ENCODE measurements at places on chromosomes 12 and 14.

- DNase-seq = no peak
Observed at GRCh38 chr14:74360163-74360562, 11.9 kb downstream of the VRTN start.

GRCh38 chr14:63282997-63283883, 35.5 kb downstream of the GPHB5 start:
- DNase-seq = no peak

- DNase-seq = no peak
Observed at GRCh38 chr12:47041327-47041726, 38.1 kb upstream of the PCED1B start.

GRCh38 chr12:49482095-49483051, 56.5 kb upstream of the KCNH3 start:
- DNase-seq = peak; percentile 11

- DNase-seq = no peak
Observed at GRCh38 chr14:74938531-74939495, 15.8 kb upstream of the RPS6KL1 start.

DNA sequence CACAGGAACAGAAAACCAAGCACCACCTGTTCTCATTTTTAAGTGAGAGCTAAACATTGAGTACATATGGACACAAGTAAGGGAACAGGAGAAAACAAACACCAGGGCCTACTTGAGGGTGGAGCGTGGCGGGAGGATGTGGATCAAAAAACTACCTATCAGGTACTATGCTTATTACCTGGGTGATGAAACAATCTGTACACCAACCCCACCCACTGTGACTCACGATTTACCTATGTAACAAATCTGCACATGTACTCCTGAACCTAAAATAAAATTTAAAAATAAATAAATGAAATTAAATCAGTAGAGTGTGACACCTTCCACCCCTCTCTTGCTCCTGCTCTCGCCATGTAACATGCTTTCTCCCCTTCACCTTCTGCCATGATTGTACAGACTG, 615.5 kb downstream of the RPL10L start:
- DNase-seq = no peak

GRCh38 chr14:65373671-65374039, 38.9 kb upstream of the FUT8 start:
- peak; percentile 50 for DNase-seq

DNA sequence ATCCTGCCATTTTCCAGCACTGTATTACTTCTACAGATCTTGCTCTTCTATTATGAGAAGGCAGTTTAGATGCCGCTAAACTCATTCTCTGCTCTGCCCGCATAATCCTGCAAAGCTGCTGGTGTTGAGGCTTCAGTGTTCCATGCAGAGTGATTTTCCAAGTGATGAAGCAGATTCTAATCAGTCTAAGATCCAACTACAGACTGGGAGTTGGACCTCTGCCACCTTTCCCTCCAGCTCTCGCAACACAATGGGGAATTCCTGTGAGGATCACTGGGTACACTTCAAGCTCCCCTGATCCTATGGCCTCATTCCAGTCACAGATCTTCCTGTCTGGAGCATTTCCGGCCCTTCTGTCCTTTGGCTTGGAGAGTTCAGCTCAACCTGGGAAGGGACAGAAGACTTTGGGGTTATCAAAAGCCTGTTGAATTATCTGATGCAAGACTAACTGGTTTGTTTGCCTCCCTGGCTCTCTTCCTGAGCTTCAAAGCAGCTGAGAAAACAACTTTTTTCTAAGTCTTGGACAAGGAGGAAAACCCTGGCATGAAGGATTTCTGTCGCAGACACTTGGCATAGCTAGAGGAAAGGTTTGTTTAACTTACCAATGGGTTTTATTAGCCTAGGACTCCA, 333.9 kb downstream of the ZFP36L1 start:
- DNase-seq = no peak

GRCh38 chr12:49580572-49581535, 12.9 kb upstream of the MCRS1 start:
- DNase-seq = peak; percentile 58

DNA sequence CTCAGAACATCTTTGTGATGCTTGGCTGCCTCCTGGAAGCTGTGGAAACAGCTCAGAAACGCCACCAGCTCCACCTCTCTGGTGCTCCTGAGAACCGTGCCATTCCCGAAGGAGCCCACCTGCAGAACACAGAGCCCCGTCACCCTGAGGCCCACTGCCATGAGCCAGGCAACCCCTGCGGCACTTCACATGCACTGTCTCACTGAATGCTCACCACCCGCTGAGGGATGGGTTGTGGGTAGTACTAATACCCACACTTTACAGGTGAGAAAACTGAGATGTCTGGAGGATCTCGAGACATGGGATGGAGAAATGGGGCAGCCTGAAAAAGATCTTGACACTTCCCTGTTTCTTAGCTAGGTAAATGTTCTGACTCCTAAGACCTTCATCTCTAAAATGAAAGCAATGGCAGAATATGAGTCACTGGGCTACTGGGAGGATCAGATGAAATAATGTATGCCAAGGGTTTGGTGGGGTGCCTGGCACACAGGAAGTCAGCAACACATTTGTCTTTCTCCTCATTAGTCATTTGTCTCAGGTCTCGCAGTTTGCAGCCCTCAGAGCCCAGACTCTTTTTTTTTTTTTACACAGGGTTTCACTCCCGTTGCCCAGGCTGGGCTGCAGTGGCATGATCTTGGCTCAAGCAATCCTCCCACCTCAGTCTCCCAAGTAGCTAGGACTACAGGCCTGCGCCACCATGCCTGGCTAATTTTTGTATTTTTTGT, 5.3 kb downstream of the OASL start:
- DNase-seq = no peak

DNA sequence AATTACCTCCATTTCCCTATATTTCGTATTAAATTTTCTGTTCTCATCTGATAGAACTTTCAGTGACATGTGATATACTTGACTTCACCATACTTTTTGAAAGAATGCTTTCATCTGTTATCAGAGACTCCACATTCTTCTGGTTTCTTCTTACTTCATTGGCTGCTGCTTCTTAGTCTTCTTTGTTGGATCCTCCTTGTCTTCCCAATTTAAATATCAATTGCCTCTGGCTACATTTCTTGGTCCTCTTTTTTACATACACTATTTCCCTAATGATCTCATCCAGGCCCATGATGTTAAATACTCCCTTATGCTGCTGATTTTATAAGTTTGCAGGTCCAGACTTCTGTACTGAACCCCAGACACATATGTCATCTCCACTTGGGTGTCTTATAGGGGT, 22.0 kb downstream of the OR5AU1 start:
- no peak for DNase-seq

DNA sequence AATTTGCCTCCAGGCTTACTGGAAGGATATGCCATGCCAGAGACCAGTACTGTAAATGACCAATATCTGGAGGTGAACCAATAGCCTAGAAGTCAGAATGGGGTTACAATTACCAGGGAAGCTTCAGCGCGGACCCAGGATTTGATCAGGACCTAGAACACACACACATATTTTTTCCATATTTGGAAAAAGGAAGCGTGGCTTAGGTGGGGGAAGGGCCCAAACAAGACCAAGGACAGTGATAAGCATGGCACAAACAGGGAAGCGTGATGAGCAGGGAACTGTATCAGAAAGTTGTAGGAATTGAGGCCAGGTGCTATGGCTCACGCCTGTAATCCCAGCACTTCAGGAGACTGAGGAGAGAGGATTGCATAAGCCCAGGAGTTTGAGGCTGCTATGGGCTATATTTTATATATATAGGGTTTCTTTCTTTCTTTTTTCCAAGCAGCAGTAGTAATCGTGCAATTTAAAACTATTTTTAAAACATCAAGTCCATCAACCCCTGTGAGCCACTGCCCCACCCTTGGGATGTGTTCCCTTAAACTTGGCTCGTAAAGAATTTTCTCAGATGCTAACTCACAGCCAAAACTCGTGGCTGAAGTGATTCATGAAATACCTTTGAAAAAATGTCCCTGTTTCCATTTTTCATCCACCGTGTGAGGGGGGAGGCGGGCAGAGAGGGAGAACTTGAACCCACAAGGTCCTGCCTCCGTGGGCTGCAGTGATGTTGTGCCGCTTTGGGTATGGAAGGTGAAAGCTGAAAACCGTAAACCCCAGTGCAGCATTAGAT, 16.7 kb downstream of the HRK start:
- DNase-seq = no peak

DNA sequence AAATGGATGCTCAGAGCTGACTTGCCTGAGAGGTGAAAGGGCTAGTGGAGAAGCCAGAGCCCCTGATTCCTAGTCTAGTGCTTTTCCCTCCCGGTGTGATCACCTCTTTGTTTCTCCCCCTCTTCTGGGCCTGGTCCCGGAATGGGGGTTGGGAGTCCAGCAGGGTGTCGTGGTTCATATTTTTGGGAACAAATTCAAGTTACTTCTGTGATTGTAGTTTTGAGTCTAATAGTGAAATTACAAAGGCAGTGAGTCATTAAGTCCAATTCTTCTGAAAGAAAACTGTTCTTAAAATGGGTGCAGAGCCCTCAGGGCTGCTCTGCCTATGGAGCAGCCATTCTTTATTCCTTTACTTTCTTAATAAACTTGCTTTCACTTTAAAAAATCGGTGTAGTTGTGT, 7.6 kb downstream of the SUSD6 start:
- DNase-seq = no peak

DNA sequence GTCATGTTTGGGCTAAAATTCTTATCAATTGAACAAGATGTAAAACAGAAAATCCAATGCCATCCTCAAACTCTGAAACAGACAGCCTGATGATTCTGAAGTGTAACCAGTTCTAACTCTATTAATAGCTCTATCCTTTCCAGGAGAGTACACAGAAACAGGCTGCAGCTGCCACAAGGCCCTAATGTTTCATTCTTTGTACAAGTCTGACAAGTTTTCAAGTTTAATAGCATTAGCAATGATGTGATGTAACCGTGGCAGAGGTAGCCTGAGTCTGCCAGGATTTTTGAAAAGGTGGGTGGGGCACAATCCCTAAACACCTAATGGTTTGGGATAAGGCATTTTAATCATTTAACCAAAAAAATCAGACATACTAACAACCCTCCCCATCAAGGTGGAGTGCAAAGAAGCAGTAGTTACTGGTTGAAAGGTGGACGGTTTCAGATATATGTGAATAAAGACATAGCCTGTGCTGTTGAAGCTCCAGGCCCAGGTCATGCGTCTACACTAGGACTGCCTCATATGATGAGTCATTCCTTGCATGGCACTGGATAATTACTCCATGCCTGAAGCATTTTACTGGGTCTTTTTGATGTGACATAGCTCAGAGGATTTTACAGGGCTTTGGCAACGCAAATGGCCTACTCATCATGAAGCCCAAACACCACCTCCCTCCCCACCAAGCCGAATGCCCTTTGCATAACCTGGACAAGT, 145.1 kb upstream of the GRIP1 start:
- no peak for DNase-seq

DNA sequence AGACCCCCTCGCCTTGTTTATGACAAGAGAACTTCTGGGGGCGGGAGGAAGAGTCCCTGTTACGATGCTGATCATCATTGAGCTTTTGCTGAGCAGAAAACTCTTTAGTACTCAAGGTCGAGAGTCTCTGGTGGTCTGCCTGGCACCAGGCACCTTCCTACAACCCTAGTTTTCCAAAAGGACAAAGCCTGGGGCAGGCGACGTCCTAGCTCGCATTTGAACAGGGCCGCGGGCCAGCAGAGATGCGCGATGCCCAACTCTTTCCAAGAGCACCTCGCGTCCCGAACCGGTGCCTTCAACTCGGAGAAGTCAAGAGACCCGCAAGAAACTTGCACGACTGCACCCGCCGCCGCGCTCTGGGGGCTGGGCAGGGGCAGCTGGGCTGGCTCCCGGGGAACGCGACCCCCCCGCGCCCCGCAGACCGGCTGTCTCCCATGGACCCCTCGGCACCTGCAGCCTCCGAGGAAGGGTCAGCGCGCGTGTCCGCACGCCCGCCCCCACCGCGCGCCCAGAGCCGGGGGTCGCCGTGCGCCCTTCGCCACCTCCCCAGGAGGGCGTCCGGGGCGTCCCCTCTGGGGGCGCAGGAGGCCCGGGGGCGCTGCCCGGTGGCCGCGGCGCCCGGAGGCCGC, 377 bp upstream of the BCL7A start:
- no peak for DNase-seq

DNA sequence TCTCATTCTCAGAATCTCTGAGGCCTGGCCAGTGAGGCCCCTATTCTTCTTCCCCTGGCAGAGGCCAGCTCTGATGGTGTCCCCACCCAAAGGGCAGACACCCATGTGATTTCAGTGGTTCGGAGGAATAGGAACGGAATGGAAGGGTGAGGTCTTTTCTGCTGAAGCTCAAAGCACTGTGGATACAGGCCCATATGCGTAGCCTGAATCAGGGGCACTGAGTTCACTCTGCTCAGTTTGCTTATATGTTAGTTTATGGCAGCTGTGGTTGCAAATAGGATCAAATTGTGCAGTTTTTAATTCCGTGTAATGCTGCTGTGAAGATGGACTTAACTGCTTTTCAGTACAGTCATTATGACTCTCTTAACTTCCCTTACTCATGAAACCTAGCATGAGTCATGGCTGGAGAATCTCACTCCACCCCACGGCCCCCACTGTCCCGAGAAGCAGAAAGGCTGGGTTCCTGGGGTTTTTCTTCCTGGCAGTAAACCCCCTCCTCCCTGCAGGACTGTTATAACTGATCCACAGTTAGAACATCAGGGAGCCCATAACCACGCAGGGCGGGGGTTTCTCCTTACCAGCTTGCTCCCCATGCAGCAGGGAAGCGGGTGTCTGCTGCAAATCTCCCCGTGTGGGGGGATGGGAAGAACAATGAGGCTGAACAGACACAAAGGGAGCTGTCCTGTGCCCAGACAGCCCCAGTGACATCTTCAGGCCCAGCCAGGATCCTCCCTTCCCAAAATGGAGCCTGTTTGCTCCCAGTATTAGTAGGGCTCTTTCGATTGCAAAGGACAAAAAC, 122.7 kb downstream of the SLC38A6 start:
- no peak for DNase-seq

- no peak for DNase-seq
Observed at GRCh38 chr12:65823513-65824375, 539 bp upstream of the HMGA2 start.

- no peak for DNase-seq
Observed at GRCh38 chr14:77593501-77593961, 22.9 kb downstream of the SPTLC2 start.

- no peak for DNase-seq
Observed at GRCh38 chr14:81567302-81567701, 33.6 kb upstream of the SEL1L start.

GRCh38 chr14:72565149-72565559, 328.7 kb downstream of the DPF3 start:
- DNase-seq = no peak

GRCh38 chr12:47077206-47078085, 2.0 kb upstream of the PCED1B start:
- no peak for DNase-seq

- no peak for DNase-seq
Observed at GRCh38 chr14:69354383-69355153, 43.5 kb downstream of the ERH start.

GRCh38 chr12:93723568-93723930, 46.4 kb downstream of the CRADD start:
- no peak for DNase-seq

- DNase-seq = no peak
Observed at GRCh38 chr14:56099081-56099797, 19.0 kb upstream of the PELI2 start.

DNA sequence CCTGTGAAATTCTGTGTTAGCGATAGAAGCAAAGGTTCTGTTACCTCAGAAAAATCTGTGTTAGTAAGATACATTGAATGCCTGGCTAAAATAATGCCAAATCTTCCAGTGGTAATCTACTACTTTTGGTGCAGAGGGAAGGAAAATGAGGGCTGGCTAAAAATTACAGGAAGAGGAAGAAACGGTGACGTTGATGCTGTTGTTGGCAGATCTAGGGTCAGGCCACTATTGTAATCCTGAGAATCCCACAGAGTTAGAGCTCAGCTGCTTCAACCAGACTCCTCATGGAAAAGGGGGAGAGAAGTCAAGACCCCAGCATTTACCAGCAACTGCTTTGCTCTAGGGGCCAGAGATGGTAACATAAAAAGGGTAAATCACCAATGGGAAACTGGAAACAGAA, 145.1 kb downstream of the PPM1H start:
- DNase-seq = no peak

Measured in NCI-H748 treated with DMSO at 0.1 percent for 48 hours (cell line).